Calu3 (cell line): ENCODE measurements at places on chromosomes 2 and 18.

GRCh38 chr2:168740360-168740759 is 62.1 kb upstream of the NOSTRIN start:
- no peak overlapping the region for H3K4me3 ChIP-seq
- H3K27ac ChIP-seq = no peak overlapping the region
- H3K4me1 ChIP-seq = no peaks in the 10 kb centered on the region
- H3K36me3 ChIP-seq = no peaks in the 10 kb centered on the region
- no peaks in the 10 kb centered on the region for H3K27me3 ChIP-seq
- DNase-seq = no peak

GRCh38 chr18:79384151-79384807 is 11.5 kb upstream of the NFATC1 start:
- H3K27me3 ChIP-seq = peaks cover 40% of the 10 kb centered on the region
- H3K4me3 ChIP-seq = no peak overlapping the region
- peaks cover 14% of the 10 kb centered on the region for H3K36me3 ChIP-seq
- peaks cover 10% of the 10 kb centered on the region for H3K4me1 ChIP-seq
- no peak for DNase-seq
- H3K27ac ChIP-seq = peak overlapping the region; percentile 24

DNA sequence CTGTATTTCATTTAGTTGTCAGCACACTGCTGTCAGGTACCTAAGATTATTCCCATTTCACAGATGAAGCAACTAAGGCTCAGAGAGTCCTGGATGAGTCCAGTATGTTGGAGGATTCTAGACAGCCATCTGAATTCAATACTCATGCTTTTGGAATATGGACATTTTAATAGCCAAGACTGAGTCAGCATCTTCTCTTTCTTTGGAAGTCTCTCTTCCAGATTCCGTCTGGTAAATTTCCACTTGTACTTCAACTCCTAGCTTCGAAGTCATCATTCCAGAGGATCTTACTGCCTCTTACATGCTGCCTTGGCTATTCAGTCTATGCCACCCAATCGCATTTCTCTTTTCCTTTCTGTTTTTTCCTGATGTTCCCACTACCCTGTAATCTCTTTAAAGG is 40.6 kb downstream of the INSIG2 start:
- peaks cover 29% of the 10 kb centered on the region for H3K36me3 ChIP-seq
- DNase-seq = no peak
- no peaks in the 10 kb centered on the region for H3K27me3 ChIP-seq
- H3K4me1 ChIP-seq = peaks cover 31% of the 10 kb centered on the region

- H3K4me1 ChIP-seq = peaks cover 14% of the 10 kb centered on the region
- DNase-seq = no peak
- H3K36me3 ChIP-seq = no peaks in the 10 kb centered on the region
- H3K27me3 ChIP-seq = peaks cover 26% of the 10 kb centered on the region
- H3K27ac ChIP-seq = no peak overlapping the region
These were observed 40.4 kb upstream of the SMAD2 start for GRCh38 chr18:47970664-47971531.
